ENCODE measurements at places on chromosomes 2 and 18.

DNA sequence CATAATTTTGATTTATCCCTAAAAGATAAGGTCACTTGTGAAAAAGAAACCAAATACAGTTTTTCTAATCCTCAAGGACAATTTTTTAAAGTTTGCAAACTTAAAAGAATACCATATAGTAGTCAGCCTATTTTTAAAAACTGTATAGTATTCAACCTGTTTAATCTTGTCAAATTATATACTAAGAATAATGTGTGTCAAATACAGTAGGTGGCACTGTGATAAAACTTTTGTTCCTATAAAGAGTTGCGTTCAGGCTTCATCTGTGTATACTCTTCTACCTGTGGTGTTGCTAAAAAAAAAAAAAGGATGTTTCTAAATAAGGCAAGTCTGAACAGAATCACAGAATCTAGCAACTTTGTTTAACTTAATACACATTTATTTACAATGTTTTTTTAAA, 68.6 kb downstream of the CCDC138 start:
- DNase-seq: no peak

- no peak for DNase-seq
Observed at GRCh38 chr2:70888366-70888922, 47.3 kb upstream of the ATP6V1B1 start.

DNA sequence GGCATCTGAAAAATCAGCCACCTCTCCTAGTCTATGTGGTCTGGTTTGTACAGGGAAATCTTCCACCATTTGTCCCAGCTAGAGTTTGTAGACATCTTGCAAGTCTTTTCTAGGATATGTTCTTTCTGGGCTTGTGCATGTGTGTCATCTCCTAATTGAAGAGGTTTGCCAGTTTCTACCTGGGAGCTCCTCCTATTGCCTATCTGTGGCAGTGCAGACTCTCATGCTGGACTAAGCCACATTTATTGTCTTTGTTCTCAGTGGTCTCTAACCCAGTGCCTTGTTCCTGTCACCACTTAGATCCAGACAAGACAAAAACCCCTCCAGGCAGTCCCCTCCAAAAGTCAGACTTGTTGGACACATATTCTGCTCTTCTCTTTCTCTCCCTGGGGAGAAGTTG, 72.0 kb upstream of the MRPS9 start:
- DNase-seq: no peak

- no peak for DNase-seq
Observed at GRCh38 chr2:13745330-13745729, 887.2 kb upstream of the LRATD1 start.

DNA sequence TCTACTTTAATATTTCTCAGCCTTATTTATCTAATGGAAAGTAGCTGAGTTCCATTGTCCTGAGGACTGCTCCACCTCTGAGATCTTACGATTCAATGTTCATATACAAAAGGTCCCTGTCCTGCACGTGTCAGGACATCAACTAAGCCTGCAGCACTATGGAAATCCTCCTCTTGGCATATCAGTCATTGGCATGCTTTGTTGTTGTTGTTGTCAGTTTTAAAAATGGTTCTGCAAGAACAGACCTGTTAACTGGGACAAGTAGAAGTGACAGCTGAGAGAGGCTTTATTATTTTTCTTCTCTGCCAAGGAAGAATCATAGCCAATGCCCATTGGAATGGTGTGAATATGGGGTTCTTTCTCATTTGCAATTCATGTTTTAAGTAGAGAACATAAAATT, 450.1 kb upstream of the PKDCC start:
- DNase-seq: no peak

- DNase-seq: no peak
Observed at GRCh38 chr2:233837694-233838229, 16.6 kb downstream of the HJURP start.

DNA sequence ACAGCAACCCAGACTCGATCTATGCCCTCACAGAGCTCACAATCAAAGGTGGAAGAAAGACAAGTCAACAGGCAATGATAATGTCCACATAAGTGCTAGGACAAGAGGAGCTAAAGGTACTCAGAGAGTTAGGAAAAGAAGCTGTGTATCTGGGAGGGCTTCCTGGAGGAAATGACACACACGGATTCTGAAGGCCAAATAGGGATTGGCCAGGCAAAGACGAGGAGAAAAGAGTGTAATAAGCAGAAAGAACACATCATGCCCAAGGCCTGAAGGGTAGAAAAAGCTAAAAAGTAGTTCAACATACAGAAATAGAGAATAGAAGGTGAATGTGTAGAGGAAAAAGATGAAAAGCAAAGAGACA, 36.1 kb downstream of the VIT start:
- no peak for DNase-seq

DNA sequence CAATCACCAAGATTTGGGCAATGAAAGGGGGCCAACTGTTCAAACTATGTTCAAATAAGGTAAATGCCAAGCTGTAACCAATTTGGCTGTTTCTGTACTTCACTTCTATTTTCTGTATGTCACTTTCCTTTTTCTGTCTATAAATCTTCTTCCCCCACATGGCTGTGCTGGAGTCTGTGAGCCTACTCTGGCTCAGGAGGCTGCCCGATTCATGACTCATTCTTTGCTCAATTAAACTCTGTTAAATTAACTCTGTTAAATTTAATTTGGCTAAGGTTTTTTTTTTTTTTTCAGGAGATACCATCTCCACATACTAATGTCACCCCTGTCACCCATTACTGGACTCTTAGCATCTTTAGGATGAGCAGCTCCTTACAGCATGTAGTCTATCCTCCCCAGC, 178.8 kb upstream of the TWIST2 start:
- no peak for DNase-seq

- no peak for DNase-seq
Observed at GRCh38 chr18:52569492-52569891, 229.5 kb downstream of the DCC start.

DNA sequence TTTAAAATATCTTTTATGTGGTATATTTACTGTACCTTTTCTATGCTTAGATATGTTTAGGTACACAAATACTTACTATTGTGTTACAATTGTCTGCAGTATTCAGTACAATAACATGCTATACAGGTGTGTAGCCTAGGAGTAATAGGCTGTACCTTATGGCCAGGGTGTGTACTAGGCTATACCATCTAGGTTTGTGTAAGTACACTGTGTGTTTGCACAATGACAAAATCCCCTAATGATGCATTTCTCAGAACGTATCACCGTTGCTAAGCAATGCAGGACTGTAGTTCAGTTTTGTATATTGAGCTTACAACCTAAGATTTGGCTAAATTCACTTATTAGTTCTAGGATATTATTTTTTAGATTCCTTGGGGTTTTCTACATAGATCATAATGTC, 332.3 kb upstream of the HS6ST1 start:
- DNase-seq: no peak

- DNase-seq: no peak
Observed at GRCh38 chr2:239531456-239532241, 130.8 kb upstream of the HDAC4 start.

- DNase-seq: no peak
Observed at GRCh38 chr2:72138011-72138881, 9.4 kb downstream of the CYP26B1 start.

- no peak for DNase-seq
Observed at GRCh38 chr18:47566809-47567208, 315.3 kb upstream of the SKOR2 start.

DNA sequence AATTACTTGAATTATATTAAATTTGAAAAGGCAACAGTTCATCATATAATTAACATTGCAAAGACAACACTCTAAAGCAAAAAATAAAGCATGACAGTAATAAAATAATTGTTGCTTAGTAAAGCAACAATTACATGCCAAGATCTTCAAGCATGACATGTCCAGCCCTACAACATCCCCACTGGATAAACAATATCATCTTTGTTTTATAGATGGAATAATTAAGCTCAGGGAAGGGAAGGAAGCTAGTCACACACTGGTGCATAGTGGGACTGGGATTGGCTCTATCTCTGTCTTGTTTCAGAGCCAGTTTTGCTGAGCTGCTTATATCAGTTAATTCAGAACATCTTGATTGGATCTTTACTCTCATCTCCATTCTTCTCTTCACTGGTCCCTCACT, 49.9 kb upstream of the PARD3B start:
- DNase-seq: no peak

DNA sequence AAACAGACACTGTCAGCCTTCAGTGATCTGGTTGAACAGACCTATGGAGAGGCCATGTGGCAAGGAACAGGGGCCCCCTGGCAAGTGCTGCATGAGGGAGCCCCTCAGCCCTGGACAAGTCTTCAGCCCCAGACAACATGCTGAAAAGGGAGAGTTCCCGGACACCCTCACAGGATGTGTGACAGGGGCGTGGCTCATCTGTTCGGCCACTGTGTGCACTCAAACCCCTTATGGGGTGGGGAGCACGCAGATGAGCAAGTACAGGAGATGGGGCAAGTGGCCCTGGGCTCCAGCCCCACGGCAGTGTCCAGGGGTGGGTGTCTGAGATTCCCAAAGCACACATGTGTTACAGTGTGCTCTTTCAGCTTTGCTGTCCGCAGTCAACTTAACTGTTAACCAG, 35.4 kb upstream of the MPPE1 start:
- no peak for DNase-seq
